ENCODE measurements at places on chromosomes 4 and X.
A peak's percentile ranks its signal among the peaks of the same experiment; 100 is the strongest.

DNA sequence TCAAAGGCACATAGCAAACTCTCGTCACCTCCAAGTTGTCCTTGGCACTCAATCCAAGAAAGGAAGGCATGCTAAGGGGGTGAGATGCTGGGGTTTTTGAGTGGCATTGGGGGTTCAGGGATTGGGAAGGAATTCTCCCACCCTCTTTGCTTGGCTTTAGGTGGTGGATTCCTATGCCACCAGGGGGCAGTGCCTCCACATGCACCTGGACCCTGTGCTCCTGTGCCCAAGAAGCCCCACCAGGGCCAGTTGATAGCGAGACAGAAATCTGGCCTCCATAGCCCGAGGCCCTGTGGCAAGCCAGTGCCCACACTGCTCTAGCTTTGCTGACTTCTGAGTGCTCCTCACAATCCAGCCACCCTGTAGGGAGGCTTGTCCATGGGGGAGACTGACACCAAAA lies 2.0 kb upstream of the FATE1 start:
- no peak for DNase-seq

GRCh38 chr4:128770807-128771206 lies 38.7 kb upstream of the JADE1 start:
- no peak for DNase-seq

DNA sequence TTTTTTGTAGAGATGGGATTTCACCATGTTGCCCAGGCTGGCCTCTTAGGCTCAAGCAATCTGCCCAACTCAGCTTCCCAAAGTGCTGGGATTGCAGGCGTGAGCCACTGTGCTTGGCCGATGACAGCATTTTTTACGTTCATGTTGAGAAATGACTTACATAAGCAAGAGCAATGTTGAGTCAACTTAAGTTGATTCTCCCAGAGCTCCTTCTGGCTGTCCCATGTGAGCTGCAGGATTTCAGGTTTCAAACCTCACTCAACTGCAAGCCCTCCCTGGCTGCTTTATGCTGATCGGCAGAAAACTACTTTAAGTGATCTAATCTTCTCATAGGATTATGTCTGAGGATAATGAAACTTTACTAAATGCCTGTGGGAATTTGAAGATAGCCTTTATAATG lies 86.8 kb downstream of the GC start:
- DNase-seq = no peak

DNA sequence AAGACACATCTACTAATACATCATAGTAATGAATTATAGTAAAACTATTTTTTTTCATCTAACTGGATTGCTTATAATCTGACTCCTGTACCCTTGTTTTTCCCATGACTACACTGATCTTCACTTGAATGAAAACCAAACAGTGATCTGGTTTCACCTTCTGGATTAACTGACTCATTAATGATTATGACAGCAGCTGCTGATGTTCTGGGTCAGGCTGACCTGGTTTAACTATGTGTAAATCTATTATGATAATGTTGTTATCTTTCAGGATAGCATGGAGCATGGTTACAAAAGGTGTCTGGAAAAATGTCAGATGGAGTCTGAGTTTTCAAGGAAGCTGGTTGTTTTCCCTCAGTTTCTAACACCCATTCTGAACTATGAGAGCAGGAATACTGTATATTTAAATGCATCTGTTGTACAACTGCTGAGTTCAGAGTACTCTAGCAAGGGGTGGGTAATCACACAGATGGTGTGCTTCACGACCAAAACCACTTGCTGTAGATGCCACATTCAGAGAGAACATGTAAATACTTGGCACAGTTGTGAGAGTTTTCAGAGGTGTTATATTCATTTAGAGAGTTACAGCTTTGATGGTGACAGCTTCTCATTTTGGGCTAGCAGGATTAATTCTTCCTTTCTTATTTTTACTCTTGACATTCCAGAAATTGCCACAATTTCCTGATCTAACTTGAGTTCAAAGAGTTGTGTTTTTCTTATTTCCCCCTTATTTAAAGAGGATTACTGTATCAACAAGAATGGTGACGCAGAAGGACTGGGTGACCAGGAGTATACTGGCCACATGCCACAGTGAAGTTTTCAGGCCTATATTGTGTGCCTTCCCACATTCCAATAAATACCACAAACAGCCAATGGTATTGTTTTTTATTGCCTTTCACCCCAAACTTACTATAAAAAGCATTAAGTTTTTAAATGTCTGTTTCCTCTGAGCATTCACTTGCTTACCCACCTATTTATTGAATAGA lies 249.7 kb upstream of the TET2 start:
- peak; percentile 10 for DNase-seq

- no peak for DNase-seq
Observed at GRCh38 chr4:68271851-68272357, 26.4 kb upstream of the TMPRSS11B start.

- DNase-seq = no peak
Observed at GRCh38 chrX:129585691-129586090, 45.6 kb downstream of the OCRL start.

- DNase-seq = no peak
Observed at GRCh38 chr4:7347981-7348380, 86.7 kb downstream of the PSAPL1 start.

GRCh38 chr4:156771171-156771837 lies 200.3 kb downstream of the PDGFC start:
- peak; percentile 95 for DNase-seq

DNA sequence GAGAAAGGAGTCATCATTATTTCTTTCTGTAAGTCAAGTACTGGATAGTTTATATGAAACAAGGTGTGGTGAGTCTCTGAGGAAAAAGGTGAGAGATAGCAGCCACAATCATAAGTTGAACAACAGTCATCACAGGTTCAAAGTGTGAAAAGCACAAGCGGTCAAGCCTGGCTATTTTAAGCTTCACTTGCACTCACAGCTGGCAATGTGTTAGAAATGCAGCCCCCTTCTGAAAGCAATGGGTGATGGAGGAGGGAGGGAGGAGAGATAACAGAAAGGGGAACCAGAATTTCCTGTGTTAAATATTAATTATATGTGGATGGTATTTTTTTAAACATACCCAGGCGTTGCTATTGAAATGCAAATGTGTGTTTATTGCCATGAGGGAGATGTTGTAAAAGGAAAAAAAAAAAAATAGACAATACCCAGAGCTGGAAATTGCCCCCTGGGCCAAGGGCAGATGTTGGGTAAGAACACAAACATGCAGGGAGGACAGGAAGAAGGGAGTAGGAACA lies 26.9 kb upstream of the BMP3 start:
- no peak for DNase-seq
